ENCODE measurements at places on chromosomes 3 and 15.

- no peak overlapping the region for H3K27ac ChIP-seq
- no peaks in the 10 kb centered on the region for H3K27me3 ChIP-seq
- H3K4me1 ChIP-seq: no peaks in the 10 kb centered on the region
- no peaks in the 10 kb centered on the region for H3K36me3 ChIP-seq
- no peak for DNase-seq
Measured at GRCh38 chr3:97277708-97278107, 463.3 kb downstream of the EPHA6 start.

GRCh38 chr15:72278737-72279136 is 6.4 kb upstream of the PARP6 start:
- no peaks in the 10 kb centered on the region for H3K4me1 ChIP-seq
- no peaks in the 10 kb centered on the region for H3K27me3 ChIP-seq
- DNase-seq: no peak
- H3K27ac ChIP-seq: no peak overlapping the region

DNA sequence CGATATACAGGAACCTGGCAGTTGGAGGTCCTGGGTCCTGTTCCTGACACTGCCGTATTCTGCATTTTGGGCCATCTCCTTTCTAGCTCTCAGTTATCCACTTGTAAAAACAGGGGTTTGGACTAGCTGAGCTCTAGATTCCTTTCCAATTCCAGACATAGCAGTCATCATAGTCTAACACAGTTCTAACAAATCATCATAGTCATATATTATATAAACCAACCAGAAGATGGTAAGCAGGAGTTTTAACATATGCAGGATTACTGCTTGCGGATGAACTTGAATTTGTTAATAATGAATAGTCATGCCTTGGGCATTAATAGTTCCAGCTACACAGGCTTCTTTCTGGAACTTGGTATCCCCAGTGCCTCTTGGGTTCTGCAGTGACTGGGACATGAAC is 26.6 kb downstream of the MASP1 start:
- no peak overlapping the region for H3K4me3 ChIP-seq
- no peaks in the 10 kb centered on the region for H3K27me3 ChIP-seq
- peak overlapping the region; percentile 31 for H3K27ac ChIP-seq
- H3K4me1 ChIP-seq: peaks cover 24% of the 10 kb centered on the region

DNA sequence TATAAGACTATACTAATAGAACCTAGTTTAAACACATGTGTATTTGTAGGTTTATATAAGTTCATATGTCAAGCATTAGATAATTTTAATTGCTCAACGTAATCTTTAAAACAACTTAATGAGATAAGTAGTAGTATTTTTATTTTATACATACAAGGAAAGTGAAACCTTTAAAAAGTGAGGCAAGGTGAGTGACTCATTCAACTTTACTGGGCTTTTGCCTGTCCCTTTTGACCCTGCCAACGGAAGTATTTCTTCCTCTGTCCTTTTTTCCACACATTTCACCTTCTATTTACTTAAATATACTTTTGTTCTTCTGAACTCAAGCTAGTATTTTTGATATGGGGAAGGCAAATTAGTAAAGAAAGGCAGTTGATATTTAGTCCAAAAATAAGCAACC is 78.5 kb downstream of the KBTBD8 start:
- H3K27ac ChIP-seq: no peak overlapping the region
- H3K36me3 ChIP-seq: no peaks in the 10 kb centered on the region
- no peak for DNase-seq

DNA sequence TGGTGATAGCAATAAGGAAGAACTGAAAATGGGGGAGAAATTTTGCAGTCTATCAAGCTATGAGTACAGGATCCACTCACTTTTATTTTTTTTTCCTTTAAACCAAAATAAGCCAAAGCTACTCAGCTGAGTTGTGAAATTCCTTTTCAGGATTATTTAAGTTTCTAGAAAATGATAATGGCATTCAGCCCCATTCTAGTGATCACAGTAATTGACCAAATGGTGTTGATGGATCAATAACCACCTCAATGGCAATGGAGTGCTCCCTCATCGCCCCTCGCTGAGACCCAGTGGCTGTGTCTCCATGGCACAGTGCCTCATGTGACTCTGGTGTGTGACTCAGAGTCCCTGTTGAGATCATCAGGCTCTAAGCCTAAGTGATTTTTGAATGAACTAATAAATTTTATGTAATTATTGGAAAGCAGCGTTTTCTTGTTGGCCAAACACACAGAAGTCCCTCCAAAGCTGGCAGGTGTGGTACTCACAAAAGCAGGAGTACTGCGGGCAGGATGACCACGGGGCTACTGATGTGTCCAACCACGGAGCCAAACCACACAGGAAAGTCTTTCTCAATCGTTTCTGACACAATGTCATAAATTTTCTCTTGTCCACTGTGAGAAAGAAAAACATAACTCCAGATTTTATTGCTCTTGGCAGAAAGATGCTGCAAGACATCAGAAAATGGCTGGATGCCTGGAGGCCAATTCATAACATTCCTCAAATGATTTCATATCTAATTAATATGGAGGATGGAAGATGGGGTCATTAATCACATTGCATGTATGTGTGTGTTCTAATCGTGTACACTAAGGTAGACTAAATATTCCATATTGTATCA is 14.4 kb upstream of the STARD5 start:
- H3K36me3 ChIP-seq: no peaks in the 10 kb centered on the region
- H3K27ac ChIP-seq: peak overlapping the region; percentile 4
- no peak overlapping the region for H3K4me3 ChIP-seq
- no peak for DNase-seq
- H3K4me1 ChIP-seq: no peaks in the 10 kb centered on the region
